GM23248 (cell line): ENCODE measurements at places on chromosomes 11 and 22.

- DNase-seq: no peak
Measured at GRCh38 chr11:117580866-117581265, 216.2 kb downstream of the DSCAML1 start.

GRCh38 chr11:7573193-7573557, 59.4 kb downstream of the PPFIBP2 start:
- peak; percentile 54 for DNase-seq

GRCh38 chr11:120131941-120132644, 5.8 kb downstream of the TRIM29 start:
- DNase-seq: no peak

DNA sequence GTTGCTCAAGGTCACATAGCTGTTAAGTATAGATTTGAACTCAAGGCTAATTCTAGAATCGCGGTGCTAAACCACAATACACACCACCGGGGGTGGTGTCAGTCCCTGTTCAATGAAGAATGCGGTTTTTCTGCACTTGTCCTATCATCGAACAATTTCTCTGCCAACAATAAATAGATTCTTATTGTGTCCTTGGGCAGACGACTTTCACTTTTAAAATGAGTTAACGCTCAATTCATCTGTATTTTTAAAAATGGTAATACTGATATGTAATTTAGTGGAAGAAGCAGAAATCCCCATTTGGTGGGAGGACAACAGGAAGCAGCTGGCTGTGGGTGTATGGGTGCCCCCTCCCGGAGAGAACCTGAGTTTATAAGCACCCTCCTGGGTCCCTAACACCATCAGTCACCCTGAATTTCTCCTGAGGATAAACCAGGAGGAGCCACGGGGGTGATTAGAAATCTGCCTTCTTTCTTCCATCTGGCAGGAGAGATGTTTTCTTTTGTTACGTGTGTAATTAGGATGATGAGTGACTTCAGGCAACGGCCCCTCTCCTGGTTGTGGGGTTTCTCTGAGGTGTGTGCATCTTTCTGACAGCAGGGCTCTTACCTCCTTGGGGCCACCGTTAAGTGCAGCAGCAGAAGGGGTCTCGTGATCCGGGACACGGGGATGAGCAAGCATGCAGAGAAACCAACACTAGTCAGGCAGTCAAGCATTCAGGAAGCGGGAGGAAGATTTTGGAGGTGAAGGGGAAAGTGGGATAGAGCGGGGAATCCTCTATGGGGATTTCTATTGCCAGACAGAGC, 87.7 kb downstream of the GRAMD1B start:
- DNase-seq: no peak

GRCh38 chr11:85831050-85831449, 20.1 kb upstream of the SYTL2 start:
- DNase-seq: no peak

- DNase-seq: peak; percentile 64
Measured at GRCh38 chr11:65133724-65134123, 595 bp downstream of the SYVN1 start.

DNA sequence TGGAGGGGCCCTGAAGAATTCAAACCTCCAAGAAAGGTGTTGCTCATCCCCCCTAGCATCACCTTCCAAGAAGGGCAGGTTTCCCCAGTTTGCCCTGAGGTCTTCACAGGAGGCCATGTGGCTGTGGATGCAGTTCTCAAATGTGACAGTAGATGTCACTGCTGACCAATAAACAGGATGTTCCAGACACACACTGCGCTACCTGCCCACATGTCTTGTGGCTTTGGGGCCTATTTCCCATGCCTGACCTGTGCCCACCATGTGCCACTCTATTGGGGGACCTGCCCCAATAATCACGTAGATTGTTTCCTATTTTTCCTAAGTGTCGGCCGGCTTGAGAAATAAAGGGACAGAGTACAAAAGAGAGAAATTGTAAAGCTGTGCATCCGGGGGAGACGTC, 4.5 kb downstream of the GSTT2 start:
- peak; percentile 30 for DNase-seq

GRCh38 chr22:24214467-24215285, 30.2 kb downstream of the GGT5 start:
- no peak for DNase-seq

DNA sequence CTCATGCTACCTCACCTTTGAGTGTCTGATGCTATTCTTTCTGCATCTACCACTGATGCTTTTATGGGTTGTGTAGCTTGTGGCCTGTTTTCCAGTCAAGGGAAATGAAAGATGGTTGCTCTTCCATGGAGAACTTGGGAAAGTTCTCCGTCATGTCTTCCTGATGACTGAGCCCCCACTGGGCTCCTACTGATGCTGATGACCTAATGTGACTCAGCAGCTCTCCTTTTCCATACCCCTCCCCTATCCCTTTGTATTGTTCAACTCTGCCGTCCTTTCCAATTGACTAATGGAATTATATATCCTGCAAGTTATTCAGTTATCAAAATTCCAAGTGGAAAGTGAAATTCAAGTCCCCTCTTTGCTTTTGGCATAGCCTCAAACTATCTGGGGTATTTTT, 44.7 kb downstream of the REXO2 start:
- no peak for DNase-seq

GRCh38 chr11:70365544-70365927, 32.8 kb upstream of the CTTN start:
- no peak for DNase-seq

DNA sequence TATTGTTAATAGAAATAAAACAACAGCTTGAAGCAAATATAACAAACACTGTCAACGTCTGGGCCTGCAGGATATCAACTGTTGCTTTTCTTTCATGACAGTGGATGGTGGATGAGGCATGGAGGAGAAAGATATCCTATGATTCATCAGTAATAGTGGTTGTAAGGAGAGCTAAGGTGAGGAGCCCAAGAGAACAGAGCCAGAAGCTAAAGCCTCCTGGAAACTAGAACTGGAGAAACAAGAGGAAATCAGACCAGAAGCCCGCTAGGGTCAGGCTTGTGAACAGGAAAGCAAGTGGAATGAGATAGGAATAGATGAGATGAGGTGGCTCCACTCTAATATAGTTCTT, 37.7 kb upstream of the MMP12 start:
- no peak for DNase-seq

GRCh38 chr11:122744357-122744756, 88.8 kb downstream of the UBASH3B start:
- no peak for DNase-seq

DNA sequence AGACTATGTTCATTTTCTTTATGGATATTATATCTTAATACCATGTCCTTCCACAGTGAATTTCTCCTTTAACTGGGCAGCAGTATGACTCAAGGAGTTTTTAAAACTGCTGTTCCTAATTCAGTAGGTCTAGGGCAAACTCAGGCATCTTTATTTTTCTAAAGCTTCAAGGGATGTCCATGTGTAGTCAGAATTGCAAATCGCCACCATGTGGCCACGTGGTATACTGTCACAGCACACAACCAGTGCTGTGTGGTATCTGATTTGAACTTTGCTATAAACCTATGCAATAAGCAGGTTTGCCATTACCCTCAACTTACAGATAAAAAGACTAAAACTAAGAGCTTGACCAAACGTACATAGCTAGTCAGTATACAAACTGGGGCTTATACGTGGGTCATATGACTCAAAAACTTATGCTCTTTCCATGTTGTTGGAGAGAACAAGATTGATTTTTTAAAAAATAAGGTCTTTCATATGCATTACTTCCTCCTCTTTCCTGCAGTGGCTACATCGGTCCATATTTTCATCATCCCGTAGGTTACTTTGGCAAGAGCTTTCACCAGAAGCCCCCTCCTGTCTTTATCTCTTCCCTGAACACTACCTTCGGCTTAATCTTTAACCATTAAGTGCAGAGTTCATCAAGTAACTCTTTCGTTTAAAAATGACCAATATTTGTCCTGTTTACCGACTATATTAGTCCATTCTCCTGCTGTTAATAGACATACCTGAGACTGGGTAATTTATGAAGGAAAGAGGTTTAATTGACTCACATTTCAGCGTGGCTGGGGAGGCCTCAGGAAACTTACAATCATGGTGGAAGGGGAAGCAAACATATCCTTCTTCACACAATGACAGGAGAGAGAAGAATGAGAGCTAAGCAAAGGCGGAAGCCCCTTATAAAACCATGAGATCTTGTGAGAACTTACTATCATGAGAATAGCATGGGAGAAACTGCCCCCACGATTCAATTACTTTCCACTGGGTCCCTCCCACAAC, 8.0 kb upstream of the HTATIP2 start:
- peak; percentile 72 for DNase-seq

DNA sequence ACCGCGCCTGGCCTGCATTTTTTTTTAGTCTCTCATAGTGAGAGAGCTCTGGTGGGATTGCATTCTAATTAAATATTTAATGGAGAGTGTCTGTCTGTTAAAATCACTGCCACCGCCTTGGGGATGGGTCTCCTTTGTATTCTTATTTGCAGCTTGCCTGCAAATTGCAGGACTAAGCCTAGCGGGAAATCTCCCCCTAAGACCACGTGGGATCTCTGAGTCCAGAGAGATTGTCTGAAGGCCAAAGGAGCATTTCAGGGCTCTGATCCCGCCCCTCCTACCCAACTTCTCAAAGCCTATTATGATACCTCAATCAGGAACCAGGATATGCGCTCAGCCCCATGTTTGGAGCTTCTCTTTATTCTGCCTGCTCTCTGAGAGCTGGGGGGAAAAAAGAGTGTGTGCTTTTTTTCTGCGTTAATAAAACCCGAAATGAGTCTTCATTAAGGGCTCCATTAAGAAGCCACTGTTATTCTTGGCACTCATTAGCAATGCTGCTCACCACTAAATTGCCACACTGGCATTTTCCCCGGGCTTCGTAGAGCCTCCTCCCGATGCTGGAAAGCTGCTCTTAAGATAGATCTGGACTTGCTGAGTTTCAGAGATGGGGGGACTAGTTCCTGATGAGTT, 92.9 kb upstream of the THY1 start:
- no peak for DNase-seq

DNA sequence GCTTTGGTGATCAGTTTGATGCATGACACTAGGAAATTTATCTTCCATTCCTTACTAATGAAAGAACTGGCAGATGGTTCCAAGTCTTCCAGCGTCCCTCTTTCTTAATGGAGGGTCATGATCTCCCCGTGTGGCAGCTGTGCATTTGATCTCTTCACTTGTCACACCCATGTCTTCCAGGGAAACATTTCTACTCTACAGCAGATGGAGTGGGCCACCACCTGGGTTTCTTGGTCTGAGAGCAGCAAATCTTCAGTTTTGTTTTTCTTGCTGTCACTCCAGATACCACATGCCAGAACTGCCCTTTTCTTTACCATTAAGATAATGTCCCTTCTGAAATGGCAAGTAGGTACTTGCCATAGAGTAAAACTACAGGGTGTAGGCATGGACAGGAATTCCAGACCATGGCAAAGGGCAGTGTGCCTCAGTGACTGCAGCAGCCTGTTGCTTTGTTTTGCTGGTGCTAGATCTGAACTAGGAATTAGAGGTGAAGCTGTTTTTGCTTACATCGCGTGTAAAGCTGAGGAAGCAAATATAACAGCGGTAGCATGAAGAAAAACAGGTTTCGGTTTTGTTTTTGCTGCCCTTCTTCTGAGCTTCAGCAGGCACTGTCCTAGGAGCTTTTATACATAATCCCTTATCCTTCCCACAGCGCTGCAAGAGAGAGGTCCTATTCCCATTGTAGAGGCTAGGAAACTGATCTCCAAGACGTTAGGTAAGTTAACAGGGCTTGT, 20.7 kb upstream of the C11orf96 start:
- no peak for DNase-seq

DNA sequence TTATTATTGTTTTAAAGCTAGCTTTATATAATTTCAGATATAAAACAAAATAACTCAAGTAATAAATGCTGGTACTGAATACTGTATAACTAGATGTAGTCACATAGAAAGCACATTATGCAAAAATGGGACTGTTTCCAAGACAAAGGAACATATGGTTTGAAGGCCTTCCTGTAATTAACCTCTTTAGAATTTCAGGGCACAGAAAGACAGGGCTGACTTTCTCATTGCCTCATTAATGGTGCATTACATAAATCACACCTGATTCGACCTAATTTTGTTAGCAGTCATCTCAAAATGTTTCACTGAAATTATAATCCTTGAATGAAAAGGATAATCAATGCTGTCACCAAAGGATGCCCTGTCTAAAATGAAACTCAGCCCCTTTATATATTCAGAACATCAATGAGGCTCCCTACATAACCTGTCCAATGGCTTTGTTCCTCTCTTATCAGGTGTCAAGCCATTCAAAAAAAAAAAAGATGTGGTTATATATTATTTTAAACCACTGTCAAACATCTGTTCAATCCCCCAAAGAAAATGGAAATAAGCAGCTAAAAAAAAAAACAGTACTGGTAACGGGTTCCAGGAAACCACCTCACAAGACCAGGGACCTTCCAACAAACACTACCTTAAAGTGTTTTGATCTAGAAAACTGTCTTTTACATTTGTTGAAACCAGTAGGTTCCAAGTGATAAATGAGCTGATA, 77.4 kb downstream of the FAM168A start:
- no peak for DNase-seq

DNA sequence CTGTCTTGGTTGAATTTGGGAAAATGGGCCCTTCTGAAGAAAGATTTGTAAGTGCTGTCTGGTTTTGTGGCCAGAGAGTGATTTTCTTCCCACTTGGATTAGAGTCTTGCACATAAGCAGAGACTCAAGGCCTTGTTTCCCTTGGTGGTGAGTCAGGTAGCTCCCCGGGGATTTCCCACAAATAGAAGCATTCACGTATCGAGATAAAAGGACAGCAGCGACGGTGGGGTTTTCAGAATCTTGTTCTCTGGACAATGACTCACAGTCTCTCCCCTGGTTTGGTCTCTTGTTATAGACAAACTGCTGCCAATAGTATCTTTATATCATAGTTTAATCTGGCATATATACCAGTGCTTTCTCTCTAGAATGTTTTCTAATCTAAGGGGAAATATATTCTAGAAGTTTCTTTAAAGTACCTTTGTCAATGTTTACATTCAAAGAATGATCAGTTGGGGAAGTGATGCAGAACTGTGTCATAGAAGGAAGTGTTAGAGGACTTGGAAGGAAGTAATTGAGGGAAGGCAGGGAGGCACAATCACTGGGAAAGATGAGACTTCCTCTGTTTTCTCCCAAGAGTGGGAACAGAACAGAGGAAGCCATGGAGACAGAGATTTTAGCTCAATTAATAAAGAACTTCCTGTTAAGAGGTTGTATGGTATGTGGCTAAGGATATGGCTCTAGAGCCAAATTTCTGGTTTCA, 18.1 kb downstream of the POLA2 start:
- peak; percentile 96 for DNase-seq

DNA sequence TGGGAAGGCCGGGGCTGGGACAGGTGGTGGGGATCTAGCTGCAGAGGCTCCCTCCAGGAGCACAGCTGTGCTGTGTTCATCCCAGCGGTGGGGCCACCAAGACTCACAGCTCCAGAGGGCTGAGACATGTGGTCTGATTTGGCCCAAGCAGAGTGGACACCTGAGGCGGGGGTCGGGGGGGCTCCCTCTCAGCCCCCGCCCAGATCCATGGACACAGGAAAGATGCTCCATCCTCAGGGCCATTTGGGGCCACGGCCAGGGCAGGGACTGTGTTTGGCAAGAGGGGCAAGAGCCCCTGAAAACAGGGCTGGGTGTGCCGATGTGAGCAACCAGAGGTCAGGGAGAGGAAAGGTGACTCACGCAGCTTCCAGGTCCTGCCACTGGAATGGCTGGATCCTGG, 219.4 kb downstream of the BRD1 start:
- DNase-seq: no peak
